ENCODE measurements at places on chromosomes 12 and 14. TPM values are rescaled to one million over a fixed set of nuclear protein-coding genes. Genes with fewer than 3 reads are reported as not detected.

Gene CFAP73
- polyA plus RNA-seq, result 0.42 TPM

Gene EVL
- 68.4 TPM for polyA plus RNA-seq

Gene MLEC
- 25.8 TPM for polyA plus RNA-seq

Gene NINJ2
- 0.87 TPM for polyA plus RNA-seq

Gene TTC9
- 0.96 TPM for polyA plus RNA-seq

Gene GPRC5D
- 0.33 TPM for polyA plus RNA-seq

Gene SLC4A8
- 5.5 TPM for polyA plus RNA-seq

Gene TRIAP1
- 16.3 TPM for polyA plus RNA-seq

Gene SERPINA1
- 45.7 TPM for polyA plus RNA-seq

Gene ANO4
- polyA plus RNA-seq, result 0.14 TPM

Gene AP5M1
- polyA plus RNA-seq, result 2.3 TPM

Gene TSPAN19
- 0.38 TPM for polyA plus RNA-seq

Gene DLST
- 40.4 TPM for polyA plus RNA-seq

Gene FANCM
- 1.7 TPM for polyA plus RNA-seq

Gene VRTN
- 0.05 TPM for polyA plus RNA-seq

Gene TTC7B
- polyA plus RNA-seq, result 13.9 TPM

Gene ZNF384
- 36.6 TPM for polyA plus RNA-seq

Gene WSCD2
- 0.72 TPM for polyA plus RNA-seq

Gene HOXC4
- polyA plus RNA-seq, result not detected

Gene LTBR
- polyA plus RNA-seq, result 74.2 TPM

Gene CORO1C
- 10.0 TPM for polyA plus RNA-seq

Gene TMEM179
- polyA plus RNA-seq, result 18.8 TPM

Gene REC8
- 22.8 TPM for polyA plus RNA-seq

Gene SLC6A15
- polyA plus RNA-seq, result 0.07 TPM

Gene RND1
- 2.7 TPM for polyA plus RNA-seq

Gene CEBPE
- polyA plus RNA-seq, result not detected

Gene WIF1
- polyA plus RNA-seq, result not detected

Gene RFX4
- polyA plus RNA-seq, result 0.08 TPM

Gene PRMT5
- polyA plus RNA-seq, result 15.6 TPM

Gene EPYC
- not detected for polyA plus RNA-seq

Gene LRRC10
- not detected for polyA plus RNA-seq

Gene LMNTD1
- not detected for polyA plus RNA-seq

Gene RASSF3
- polyA plus RNA-seq, result 5.2 TPM

Gene LHX5
- polyA plus RNA-seq, result not detected

Gene SAMD4A
- polyA plus RNA-seq, result 2.9 TPM
